Hair follicle dermal papilla cell (primary cell): ENCODE measurements at places on chromosomes 5 and 9. TPM values are rescaled to one million over a fixed set of nuclear protein-coding genes. Genes with fewer than 3 reads are reported as not detected.

The MARCOL gene
- not detected in 2 replicates for total RNA-seq

The ZCCHC7 gene
- 21.9 and 24.7 TPM in 2 replicates for total RNA-seq

The ITGA1 gene
- total RNA-seq: 105 and 125 TPM in 2 replicates

The TMEFF1 gene
- 9.1 and 11.7 TPM in 2 replicates for total RNA-seq

The GRIA1 gene
- 12.3 and 33.9 TPM in 2 replicates for total RNA-seq
